ENCODE measurements at places on chromosomes 16 and 17.

DNA sequence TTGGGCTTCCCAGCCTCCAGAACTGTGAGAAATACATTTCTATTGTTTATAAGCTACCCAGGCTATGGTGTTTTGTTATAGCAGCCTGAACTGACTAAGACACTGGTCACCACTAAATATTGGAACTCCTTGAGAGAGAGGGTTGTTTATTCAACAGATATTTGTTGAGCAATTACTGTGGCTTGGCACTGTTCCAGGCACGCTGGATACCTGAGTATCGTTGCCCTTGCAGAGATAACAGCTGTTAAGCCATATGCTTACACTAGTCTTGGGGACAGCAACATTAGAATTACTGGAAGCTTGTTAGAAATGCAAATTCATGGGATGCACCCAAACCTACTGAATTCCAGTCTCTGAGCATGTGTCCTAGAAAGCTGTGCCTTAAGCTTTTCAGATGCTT is 230.7 kb downstream of the HS3ST4 start:
- DNase-seq: no peak

- DNase-seq: no peak
Observed at GRCh38 chr17:1280652-1281051, 1.2 kb downstream of the TRARG1 start.

GRCh38 chr16:50266337-50267091 is at the start of gene ADCY7:
ADCY7 (plus strand) TSS chr16:50266551; CDS start chr16:50288180, 21,629 bp downstream.
- DNase-seq: peak; percentile 63

DNA sequence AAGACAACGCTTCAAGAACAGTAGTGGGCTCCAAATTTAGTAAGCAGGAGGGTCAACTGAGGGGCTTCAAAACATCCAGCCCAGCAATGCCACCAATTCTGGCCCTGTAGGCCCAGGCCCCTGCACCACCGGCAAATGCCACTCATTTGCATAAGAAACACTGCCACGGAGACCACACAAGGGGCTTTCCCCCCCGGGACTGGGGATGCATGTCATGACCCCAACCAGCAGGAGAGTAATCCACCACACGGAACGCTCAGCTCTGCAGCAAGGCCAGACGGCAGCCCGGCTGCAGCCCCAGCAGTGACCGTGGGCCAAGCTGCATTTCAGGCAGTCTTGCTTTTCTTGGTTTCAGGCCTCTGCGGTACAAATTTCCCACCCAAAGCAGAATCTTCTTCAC is 14.1 kb downstream of the TMEM11 start:
- peak; percentile 67 for DNase-seq

DNA sequence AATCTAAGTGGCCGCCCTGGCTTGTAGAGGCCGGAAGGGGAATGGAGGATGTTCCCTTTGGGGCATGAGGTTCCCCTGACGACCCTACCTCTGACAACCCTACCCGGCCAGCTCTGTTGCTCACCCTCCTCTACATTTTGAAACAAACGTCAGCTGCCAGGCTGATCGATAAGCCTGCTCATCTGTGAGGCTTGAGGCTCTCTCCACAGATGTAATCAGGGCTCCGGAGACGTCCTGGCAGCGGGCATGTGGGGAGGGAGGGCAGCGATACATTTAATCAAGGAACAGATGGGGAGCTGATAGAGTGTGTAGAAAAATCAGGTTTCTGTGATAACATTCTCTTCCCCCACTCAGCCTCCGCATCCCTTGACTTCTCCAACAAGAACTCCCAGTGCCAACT is 212.3 kb upstream of the SDK2 start:
- DNase-seq: no peak

DNA sequence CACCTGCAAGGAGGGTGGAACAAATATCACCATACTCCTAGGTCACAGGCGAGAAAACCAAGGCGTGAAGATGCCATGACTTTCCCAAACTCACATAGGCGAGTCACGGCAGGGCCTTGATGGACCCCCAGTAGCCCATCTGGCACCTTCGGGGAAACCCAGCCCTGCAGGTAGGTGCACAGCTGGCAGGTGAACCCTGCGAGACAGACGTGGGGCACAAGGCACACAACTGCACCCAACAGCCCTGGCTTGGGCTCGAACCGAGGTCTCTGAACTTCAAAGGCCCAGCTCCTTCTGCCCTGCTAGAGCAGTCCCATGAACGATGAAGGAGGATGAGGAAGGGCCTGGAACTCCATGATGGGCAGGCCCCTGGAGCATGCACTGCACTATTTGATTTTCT is 77.6 kb upstream of the DNAJA2 start:
- DNase-seq: no peak

GRCh38 chr16:31888735-31889134 is 15.1 kb downstream of the ZNF267 start:
- DNase-seq: no peak

DNA sequence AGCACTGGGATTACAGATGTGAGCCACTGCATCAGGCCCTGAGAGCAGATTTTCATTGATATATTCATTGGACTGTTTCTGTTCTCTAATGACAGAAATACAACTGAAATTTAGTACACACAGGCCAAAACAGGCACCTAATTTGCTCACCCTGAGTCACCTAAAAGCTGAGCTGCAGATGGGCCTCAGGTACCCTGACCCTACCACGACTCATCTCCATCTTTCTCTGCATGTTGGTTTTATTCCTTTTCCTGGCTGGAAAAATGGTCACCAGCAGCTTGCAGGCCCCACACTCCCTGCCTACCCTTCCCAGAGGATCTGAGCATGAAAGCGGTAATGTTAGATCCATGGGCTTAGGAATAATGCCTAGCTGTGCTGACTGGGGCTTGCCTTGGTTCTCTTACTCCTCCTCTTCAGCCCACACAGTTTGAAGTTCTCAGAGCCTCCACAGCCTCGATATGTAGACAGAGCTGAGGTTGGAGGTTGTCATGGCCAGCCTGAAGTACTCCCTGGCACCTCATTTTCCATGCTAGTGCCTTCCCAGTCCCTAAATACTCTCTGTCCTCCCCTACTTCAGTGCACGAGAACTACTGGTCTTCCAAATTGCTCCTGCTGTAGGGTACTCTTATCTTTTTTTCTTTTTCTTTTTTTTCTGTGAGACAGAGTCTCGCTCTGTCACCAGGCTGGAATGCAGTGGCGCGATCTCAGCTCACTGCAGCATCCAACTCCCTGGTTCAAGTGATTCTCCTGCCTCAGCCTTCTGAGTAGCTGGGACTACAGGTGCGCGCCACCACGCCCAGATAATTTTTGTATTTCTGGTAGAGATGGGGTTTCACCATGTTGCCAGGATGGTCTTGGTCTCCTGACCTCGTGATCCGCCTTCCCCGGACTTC is 51.1 kb downstream of the CENPV start:
- DNase-seq: no peak

DNA sequence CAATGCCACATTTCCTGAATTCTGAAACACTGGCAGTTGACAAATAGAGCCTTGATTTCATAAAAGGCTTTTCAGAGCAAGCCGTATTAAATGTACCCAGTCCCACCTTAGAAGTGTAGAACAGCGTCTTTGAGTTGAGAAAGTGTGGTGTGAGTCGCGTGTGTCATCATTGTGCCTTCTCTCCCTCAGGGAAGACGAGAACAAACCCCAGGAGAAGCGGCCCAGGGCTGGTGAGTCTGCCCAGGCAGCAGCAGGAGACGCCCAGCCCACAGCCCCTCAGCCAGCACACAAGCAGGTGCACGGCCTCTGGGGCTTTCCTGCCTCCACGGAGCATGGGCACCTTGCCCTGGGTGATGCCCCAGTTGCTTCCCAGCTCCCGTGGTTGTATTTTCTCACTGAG is 34.0 kb downstream of the CIBAR2 start:
- DNase-seq: no peak

- DNase-seq: peak; percentile 40
Observed at GRCh38 chr17:82244413-82245133, 15.7 kb downstream of the SLC16A3 start.

GRCh38 chr17:60526726-60527125 is 684 bp upstream of the APPBP2 start:
- DNase-seq: no peak

- DNase-seq: no peak
Observed at GRCh38 chr16:14672403-14672971, 21.6 kb downstream of the PLA2G10 start.

DNA sequence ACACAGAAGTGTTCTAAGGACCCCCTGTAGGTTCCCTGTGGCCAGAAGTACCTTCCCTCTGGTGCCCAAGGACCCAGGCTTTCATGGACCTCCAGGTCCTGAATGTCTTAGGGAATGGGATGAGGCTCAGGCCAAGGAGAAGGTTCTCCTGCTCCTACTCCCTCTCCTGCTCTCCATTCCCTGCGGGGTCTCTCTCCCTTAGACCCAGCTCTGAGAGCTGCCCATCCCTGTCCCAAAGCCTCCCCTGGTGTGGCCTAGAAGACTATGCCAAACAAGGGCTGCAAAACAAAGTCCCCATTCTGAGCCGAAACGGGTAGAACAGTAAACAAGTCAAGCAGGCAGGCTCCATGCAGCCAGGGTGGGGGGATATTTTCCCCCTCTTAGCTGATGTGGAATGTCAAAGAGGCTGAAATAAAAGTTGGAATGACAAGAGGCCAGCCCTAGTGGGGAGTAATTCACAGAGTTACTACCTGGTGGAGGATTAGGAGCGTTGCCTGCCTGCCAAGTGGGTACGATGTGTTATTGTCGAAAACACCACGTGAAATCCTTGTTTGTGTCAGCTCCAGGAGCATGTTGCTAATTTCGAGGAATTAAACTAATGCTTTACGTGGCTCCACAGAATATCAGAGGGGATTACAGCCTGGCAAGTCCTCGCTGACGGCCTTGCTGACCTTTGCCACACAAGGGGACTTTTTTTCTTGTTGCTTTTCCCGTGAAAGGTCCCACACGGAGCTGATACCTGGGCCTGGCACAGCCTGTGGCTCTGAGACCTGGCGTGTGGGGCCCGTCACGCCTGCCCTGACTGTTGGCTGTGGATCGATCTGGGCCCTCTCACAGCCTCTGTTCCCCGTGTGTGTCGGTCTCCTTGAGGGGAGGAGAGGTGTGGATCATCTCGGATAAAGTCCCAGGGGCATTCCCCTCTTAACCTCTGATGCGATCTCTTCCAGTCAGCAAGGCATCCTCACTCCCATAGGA is 2.9 kb downstream of the WFIKKN2 start:
- no peak for DNase-seq

DNA sequence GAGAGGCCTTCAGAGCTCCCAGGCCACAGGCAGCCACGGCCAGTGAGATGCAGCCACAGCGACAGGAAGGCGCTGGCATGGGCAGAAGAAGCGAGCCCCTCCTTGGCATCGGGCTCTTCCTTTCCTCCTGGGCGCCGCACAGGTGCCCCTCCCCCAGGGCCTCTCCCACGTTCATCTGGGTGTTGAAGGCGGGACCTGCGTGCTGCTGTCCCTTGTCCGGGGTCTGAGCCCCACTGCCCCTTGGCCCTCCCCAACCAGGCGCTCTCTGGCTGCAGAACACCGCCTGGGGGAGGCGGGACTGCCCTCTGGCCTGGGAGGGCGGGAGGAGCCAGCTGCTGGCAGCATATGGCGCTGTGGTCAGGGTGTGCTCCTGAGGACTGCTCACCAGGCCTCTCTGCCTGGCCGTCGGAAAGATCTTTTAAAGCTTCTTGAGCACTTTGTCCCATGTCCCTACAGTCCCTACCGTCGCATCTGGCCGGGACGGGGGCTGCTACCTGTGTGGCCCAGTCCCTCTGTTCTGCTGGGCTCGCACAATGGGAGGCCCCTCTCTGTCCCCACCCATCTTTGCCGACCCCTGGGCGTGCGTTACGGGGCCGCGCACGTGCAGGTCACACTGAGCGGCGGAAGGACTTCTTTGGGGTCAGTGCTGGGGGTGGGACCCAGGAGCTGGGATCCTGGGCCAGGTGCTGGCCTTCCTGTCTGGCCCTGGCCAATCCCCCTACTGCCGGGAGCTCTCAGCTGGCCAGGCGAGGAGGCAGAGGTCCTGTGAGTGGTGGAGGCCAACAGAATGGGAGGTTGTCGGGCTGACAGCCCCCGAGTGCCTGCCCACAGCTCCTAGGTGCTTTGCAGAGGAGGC is 1.7 kb downstream of the SLC25A10 start:
- DNase-seq: peak; percentile 56

GRCh38 chr17:17701112-17701511 is 19.9 kb downstream of the RAI1 start:
- no peak for DNase-seq

- no peak for DNase-seq
Observed at GRCh38 chr16:59988591-59988990, 1254.5 kb upstream of the GOT2 start.

DNA sequence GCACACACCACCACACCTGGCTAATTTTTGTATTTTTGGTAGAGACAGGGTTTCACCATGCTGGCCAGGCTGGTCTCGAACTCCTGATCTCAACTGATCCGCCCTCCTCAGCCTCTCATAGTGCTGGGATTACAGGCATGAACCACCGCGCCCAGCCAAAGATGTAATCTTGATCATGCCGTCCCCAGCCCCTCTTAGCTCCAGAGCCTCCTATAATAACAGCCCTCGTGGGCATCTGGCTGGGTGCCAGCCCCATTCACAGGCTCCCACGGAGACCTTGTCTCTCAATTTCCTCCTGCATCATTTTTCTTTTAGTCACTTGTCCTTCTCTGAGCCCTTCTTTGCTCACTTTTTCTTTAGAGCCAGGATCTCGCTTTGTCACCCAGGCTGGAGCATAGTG is 94.2 kb downstream of the KATNIP start:
- DNase-seq: no peak

DNA sequence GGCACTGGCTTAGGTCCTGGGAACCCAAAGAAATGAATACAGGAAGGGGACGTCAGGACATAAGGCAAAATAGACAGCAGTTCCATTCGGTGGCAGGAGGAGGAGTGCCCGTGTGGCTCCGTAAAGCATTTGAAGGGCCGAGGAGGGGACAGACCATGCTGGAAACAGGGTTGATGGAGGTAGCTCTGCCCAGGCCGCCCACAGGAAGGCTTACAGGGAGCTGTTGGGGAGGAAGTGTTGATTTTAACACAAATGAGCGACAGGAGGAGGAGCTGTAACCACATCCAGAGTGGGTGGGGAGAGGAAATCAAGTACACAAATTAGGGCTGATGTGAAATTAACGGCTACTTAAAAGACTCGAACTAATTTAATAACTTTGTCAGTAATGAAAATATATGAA is 54.6 kb downstream of the RBFOX3 start:
- DNase-seq: no peak

GRCh38 chr17:68247445-68248198 is at the start of gene AMZ2:
AMZ2 (plus strand) TSS chr17:68248043; CDS start chr17:68250188, 2,145 bp downstream.
- DNase-seq: peak; percentile 93

- peak; percentile 88 for DNase-seq
Observed at GRCh38 chr17:35726127-35726952, 5.1 kb upstream of the RASL10B start.

DNA sequence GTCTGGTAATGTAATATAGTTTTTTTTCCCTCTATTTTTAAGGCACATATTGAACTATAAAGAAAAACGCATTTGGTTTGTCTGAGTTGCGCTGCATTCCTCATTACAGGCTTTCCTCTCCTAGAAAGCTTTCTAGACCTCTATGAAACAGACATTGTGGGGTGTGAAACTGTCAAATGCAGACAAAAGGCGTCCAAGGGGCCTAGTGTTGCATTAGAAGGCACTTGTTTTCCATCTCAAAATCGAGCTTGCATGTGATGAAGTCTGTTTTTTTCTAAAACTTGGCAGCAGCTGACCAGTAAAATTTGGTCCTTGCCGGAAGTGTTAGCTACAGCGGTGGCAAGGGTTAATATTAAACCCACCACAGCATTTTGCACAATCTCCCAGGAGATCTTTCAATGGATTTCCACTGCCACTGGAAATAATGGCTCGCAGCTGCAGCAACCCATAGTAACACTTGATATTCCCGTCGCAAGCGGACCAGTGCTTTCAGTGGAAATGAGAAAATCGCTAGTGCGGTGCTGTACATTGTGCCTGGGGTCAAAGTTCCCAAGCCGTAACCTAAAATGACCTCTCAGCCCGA is 602.6 kb downstream of the KCNJ2 start:
- DNase-seq: no peak
